Bronchial smooth muscle cell (primary cell): ENCODE measurements at places on chromosomes 3 and 15. TPM values are rescaled to one million over a fixed set of nuclear protein-coding genes. Genes with fewer than 3 reads are reported as not detected.

Gene GPR27
- total RNA-seq, result not detected in 2 replicates

Gene DUOX1
- total RNA-seq, result under 0.01 and 0.16 TPM in 2 replicates

Gene POC1A
- 2.6 and 5.4 TPM in 2 replicates for total RNA-seq

Gene SLC9C1
- total RNA-seq, result not detected in 2 replicates

Gene AADACL2
- total RNA-seq, result not detected in 2 replicates
